NCI-H187 (cell line): ENCODE measurements at places on chromosomes 2 and 18.

- DNase-seq: no peak
Measured at GRCh38 chr18:10085416-10085815, 171.6 kb downstream of the VAPA start.

GRCh38 chr2:45272549-45273265 is 263.5 kb upstream of the SIX2 start:
- DNase-seq: no peak

GRCh38 chr2:226687641-226688253 is 111.9 kb downstream of the IRS1 start:
- DNase-seq: no peak

DNA sequence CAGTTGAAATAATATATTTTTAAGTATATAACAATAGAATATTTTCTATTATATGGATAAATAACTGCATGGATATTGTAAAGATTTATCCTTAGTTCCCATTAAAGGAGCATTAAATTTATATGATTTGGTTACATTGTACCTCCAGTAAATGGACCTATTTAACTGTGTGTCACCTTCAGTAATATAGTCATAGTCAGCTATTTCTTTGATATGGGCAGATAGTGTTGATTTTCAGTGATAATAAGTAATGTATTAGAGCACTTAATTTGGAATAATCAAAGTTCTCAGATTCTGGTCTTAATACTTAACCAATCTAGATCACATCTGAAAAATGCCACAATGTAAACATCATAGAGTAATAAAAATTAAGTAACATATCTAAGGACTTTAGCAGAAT is 1527.3 kb upstream of the NXPH2 start:
- no peak for DNase-seq

DNA sequence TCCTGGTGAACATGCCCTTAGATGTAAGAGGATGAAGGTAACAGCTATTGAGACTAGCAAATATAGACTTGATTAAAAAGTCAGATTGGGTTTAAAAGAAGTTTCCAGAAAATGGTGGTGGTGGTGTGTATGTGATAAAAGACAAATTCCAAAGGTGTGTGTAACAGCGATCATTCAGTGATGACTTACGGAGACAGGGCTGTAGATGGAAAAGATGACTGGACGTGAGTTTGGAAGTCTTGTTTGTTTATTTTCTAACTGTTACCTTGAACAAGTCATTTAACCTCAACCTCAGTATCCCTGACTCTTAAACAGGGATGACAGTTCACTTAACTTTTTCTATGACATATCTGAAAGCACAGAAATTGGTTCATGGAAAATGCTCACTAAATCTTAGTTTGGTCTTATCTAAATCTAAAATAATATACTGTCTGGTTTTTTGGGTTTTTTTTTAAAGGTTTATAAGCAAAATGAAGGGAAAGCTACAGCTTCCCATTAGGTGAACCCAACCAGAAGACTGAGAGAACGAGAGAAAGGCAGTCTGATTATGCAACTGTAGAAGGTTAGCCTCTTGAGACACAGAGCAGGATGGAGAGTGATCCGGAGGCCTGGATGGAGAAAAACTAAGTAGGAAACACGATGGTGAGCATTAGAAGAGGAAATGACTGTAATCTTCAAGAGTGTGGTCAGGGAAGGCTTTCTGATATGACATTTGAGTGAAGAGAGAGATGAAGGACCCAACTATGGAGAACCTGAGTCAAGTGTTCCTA is 71.9 kb downstream of the TCF4 start:
- no peak for DNase-seq

- DNase-seq: no peak
Measured at GRCh38 chr2:70089220-70089982, 2.1 kb downstream of the PCBP1 start.
